ENCODE measurements at places on chromosomes 5 and 9.

GRCh38 chr5:13325765-13326164, 618.7 kb downstream of the DNAH5 start:
- DNase-seq: no peak

- no peak for DNase-seq
Measured at GRCh38 chr5:22319798-22320197, 533.3 kb downstream of the CDH12 start.

DNA sequence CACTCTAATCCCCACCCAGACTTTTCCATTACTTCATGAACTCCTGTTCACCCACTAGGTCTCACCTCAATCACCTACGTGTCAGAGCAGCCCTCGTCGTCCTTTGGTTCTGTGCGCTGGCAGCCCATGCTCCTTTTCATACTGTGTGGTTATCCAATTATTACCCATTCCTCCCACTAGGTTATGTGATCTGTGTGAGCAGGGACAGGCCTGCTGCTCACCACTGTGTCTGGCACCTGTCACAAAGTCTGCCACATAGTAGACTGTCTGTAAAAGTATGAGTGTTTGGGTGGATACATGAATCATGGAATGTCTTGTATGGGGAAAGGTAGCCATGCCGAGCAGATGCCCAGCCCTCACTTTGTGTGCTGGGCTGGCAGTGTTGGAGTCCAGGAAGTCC, 12.1 kb upstream of the SMAD5 start:
- DNase-seq: no peak

DNA sequence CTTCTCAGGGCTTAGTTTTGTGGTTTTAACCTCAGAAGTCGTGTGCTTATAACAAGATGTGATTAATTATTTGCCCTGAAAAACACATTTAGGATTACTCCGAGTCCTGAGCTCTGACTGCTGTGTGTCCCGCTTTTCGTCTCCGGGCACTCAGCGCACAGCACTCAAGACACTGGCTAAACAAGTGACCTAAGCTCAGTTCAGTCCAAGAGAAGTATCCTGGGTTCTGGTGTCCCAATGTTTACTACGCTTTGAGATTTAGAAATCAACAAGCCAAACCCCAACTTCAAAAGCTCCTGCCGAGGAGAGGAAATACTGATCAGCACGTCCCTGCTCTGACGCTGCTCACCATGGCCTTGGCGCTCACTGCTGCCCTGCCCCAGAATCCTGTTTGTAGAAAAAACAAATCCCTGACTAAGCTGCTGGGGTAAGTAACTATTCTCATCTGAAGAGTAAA, 53.2 kb downstream of the IPPK start:
- no peak for DNase-seq

GRCh38 chr5:86570427-86571083, 47.2 kb upstream of the COX7C start:
- no peak for DNase-seq

Data from skeletal muscle cell (primary cell).